Omental fat pad (tissue), 4 donors: ENCODE measurements at places on chromosomes 6 and 20. TPM values are rescaled to one million over a fixed set of nuclear protein-coding genes. Genes with fewer than 3 reads are reported as not detected.

TREML1 gene
- total RNA-seq: 0.56 TPM

MLIP gene
- 0.47 TPM for total RNA-seq

VWA7 gene
- total RNA-seq: 0.36 TPM

BPIFB4 gene
- not detected for total RNA-seq
